HCT116 (cell line): ENCODE measurements at places on chromosomes 2 and 18.
A peak's percentile ranks its signal among the peaks of the same experiment; 100 is the strongest.

GRCh38 chr2:1673160-1673944, 71.0 kb downstream of the PXDN start:
- no peak for DNase-seq

DNA sequence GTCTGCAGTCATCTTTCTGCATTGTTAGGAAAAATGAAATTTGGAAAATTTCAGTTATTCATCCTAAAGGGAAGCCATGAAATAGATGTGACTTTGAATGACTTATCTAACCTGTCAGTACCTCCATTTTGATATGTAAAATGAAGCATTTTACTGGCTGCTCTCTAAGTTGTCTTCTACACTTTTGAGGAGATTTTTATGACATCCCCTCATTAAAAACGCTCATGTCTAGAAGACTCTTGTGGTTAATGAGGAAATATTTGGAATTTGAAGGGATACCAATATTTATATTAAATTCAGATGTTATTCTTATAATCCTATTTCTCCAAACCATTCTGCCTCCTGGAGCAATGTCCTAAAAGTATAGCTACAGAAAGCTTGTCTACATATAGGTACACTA, 73.8 kb upstream of the THUMPD2 start:
- DNase-seq: no peak

GRCh38 chr18:30929718-30930117, 112.8 kb downstream of the DSC3 start:
- no peak for DNase-seq

GRCh38 chr2:153163055-153163454, 315.5 kb downstream of the RPRM start:
- DNase-seq: peak; percentile 53

- DNase-seq: no peak
Measured at GRCh38 chr2:149661844-149662243, 74.3 kb upstream of the MMADHC start.

DNA sequence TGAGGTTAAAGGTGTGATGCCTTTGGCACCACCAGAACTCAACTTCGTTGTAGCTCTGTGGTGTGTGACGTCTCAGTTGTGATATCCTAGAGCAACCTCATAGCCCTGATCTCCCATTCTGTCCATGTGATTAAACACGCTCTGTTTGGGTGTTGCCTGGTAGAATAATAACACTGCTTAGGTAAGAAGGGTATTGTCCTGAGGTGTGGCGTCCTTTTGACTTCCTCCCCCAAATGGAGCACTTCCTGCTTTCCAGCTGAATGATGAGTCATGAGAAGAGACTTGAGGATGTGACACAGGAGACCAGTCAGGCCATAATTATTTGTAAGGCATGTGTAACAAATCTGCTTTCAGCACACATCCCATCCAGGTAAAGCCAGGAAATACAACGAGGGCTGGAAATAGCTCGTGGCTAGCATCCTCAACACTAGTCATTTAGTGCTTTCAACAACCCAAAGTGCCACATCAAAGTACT, 100.7 kb downstream of the RAPGEF4 start:
- DNase-seq: peak; percentile 56

DNA sequence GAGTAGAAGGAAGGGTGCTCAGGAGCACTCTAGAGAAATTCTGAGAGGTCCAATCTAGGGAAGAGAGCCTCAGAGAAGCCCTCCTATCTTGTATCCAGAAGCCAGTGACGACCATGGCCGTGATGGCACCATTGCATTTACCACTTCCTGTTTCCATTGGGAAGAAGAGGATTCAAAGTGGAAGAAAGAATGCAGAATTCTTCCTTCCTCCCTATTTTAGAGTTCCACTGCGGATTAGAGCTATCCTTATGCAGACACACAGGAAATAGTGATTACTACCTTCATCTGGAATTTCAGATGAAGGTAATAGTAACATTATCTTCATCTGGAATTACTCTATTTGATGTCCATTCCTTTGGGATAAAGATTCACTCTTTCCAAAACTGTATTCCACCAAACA, 45.6 kb upstream of the PCBP1 start:
- no peak for DNase-seq

GRCh38 chr2:105432749-105433148, 33.9 kb upstream of the FHL2 start:
- no peak for DNase-seq

DNA sequence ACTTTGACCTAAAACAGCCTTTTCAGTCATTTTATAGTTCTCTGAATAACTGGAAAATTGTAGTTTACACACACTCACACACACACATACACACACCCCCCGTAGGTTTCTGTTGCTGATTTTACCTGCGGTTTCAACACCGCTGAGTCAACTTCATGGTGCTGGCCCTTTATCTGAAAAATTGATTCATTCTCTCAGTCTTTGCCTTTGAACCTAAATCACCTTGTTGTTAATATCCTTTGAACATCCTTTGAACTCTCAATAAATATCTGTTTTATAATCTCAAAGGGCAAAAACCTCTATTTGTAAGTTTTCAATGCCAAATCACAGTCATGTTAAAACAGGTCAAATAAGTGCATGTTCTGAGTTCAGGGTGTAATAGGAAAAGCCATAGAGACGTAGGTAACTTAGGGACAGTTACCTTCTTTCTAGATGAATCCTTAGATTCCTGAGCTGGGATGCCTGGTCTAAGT, 109.0 kb upstream of the BZW1 start:
- no peak for DNase-seq

DNA sequence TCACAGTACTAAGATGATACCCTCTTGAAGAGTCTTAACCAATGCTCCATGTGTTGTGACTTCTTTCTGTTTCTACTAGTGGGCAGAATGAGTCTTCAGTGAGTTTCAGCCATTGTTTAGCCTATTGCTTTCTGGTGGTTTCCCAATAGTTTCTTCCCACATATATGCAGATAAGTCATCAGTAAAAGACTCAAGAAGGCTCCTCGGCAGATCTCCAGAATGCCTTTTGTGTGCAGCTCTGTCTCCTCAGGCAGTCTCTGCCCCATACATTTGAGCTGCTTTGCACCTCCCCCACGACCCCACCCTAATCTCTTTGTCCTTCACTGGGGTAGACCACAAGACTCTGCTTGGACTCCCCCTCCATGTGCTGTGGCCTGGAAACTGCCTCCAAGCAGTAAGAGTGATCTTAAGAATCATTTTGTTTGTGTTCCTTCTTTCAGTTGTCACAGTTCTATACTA, 71.6 kb upstream of the CHRNA1 start:
- DNase-seq: no peak

DNA sequence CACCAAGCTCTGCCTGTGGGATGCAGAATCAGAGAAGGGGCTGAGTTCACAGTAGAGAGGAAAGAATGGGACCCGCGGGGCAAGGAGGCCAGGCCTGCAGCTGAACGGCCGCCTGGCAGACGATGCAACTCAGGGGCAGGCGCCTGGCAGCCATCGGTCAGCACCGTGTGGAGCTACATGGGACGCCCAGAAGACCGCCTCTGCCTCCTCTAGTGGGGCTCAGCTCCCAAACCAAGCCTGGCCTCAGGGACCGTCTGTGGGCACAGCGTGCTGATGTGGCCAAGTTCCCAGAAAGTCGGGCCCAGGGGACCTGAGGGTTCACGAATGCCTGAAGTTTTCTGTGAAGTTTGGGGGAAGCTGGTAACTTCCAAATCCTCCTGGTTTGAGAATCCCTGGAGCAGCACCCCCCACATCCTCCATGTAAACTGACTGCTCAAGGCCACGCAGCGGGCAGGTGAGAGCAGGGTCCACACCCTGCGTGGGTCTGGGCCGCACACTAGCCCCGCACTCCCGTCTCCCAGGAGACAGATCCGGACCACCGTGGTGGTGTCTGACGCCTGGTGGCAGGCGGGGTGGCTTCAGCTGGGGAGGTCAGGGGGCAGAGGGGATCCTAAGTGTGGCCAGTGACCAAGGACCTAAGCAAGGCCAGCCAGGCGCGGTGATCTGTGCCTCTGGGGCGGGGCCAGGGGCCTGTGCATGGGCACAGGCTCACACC, 14.6 kb downstream of the SNORC start:
- no peak for DNase-seq

- no peak for DNase-seq
Measured at GRCh38 chr2:8268172-8268783, 413.6 kb upstream of the ID2 start.

DNA sequence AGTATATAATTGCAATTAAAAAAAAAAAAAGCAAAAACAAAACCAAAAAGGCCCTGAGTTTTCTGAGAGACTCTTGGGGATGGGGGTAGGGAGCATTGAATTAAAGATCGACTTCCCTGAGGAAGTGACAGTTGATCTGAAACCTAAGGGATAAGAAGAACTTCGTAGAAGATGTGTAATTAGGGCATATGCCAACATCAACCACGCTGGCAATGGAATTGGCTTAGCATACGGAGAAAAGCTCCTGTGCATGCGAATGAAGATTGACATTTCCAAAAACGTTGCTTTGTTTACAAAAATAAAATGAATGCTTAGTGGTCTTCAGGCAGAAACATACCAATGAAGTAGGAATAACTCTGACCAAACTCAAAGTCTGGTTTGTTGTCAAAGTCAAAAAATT, 307.6 kb upstream of the ZNF521 start:
- no peak for DNase-seq

DNA sequence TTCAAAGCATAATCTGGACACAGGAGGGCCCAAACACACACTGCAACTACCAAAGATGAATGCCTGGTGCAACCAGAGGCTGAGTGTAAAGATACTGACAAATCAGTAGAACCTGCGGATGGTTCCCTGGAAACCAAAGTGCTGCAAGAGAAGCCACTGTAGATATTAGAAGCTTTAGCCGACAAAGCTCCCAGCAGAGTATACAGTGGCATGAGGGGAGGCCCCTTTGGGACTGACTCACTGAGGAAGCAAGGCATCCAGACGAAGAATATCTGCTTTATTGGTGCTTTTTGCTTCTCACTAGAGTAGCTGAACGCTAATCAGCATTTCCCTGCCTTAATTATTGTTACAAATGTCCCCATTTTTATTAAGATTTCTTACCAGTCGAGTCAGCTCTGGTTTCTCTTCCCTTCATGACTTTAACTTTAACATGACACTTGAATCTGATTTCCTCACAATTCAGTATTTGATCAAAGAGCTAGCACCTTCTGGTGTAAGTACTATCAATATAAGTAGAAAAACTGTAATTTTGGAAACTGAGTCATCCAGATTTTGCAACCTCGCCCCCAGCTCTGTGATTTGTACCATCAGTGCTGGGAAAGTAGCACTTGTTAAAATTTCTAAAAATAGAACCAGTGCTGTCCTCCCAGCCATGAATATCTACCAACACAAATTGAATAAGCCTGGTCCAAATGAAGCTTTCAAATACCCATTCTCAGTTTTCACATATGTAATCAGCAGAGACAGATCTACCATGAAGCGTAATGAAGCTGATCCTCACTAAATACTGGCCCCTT, 34.2 kb downstream of the FIGN start:
- DNase-seq: no peak

DNA sequence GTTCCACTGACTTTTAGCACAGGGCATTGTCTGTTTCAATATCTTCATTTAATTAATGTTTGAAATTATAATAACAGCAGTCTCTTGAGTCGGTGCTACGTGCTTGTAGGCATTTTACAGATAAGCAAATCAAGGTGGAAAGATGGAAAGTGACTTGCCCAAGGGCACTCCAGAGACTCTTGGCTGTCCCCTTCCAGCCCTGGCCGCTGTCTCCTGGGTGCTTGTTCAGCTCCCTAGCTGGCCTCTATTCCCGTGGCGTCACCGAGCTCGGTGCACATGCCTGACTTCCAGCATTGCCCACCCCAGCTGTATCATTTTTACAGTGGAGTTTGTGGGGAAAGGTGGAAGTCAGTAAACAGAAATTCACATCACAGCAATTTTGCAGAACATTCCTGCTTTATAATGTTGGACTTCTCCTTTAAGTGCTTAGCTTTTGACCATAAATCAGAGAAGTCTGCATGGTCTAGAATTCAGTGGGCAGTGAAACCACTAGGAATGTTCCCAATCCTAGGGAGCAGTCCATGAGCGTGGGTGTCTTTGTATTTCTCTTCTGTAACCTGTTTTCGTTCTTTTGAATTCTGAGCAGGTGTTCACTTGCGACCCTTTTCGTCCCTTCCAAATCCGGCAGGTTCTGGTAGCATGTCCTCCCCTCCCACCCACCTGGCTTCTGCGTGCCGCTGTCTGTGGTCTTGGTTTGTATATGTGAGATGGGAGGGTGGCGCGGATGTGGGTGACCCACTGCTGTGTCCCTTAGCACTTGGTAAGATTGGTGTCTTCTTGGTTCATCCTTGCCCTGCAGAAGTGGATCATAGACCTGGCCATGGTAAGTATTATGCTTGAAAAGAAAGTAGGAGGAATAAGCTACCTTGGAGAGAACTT, 8.4 kb downstream of the SLC66A3 start:
- no peak for DNase-seq

DNA sequence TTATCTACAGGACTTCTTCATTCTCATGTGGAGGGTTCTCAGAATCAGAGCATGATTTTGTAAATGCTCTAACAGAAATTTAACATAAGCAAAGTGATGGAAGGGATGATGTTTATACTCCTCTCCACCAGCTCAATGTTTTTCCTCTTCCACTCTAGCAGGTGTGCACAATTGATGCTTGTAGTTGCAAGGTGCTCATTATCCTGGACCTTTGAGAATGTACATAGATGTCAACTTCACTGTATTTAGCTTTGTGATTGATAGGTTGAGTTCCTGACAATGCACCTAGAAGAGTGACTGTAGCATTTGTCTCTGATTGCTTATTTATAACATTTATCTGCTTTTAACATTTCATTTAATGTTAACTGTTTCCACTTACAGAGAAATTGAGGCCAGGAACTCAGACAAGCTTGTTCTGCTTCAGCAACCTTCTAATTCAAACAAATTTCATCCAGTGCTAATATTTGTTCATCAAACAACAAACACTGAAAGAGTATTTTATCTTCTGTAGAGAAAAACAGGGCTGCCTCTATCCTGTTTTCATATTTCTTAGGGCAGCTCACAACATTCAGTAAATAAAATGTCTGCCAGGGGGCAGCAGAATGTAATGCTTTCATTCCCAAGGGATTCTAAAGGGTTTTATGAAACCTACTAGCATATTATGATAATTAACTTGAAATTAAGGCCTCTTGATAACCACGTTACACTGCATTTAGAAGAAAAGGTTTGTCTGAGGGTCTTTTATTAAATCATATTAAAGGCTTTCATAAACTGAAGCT, 127.9 kb upstream of the NOL4 start:
- no peak for DNase-seq

DNA sequence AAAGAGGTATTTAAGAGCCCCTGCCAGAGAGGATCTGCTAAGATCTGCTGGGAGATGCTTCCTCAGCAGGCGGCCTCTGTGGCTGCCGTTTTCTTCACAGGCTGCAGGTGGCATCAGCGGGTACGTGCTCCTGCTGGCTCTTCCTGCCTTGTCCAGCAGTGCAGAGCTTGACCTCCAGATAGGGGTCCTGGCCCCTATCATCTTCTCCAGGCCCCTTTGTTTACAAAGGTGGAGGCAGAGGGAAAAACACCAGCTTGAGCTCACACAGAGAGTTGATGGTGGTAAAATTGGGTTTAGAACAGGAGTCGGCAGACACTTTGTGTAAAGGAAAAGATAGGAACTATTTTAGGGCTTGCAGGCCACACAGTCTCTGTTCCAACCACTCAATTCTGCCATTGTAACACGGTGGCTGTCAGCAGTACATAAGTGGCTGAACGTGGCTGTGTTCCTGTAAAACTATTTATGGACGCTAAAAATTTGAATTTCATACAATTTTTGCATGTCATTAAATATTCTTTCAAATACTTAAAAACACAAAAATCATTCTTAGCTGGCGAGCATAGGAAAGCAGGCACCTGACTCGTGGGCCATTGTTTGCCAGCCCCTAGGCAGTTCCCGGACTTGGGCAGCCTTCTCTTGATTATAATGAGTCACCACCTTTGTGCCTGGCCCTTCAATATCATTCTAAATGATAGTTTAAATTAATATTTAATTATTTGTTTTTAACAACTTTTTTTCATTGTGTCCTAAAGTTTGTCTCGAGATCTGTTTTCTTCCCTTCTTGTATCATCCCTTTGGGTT, 98.2 kb upstream of the B3GNT7 start:
- peak; percentile 10 for DNase-seq
